ENCODE measurements at places on chromosomes 5 and 9.

GRCh38 chr5:180304016-180304292 is 12.1 kb upstream of the MAPK9 start:
- DNase-seq = no peak

DNA sequence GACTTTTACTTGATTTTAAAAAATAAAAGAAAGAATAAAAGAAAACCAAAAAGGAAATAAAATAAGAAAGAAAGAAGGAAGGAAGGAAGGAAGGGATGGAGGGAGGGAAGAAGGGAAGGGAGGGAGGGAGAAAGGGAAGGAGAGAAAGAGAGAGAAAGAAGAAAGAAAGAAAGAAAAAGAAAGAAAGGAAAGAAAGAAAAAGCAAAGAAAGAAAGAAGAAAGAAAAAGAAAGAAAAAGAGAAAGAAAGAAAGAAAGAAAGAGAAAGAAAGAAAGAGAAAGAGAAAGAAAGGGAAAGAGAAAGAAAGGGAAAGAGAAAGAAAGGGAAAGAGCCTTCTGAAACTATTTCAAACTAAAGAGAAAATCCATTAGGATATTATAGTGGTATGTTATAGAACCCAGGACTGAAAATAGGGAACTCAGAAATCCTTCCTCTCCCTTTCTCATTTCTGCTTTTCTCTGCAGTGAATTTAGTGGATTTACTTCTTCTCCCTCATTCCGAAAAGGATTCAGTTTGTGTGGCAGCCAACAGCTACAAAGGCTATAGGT is 414.7 kb upstream of the CCNG1 start:
- no peak for DNase-seq

DNA sequence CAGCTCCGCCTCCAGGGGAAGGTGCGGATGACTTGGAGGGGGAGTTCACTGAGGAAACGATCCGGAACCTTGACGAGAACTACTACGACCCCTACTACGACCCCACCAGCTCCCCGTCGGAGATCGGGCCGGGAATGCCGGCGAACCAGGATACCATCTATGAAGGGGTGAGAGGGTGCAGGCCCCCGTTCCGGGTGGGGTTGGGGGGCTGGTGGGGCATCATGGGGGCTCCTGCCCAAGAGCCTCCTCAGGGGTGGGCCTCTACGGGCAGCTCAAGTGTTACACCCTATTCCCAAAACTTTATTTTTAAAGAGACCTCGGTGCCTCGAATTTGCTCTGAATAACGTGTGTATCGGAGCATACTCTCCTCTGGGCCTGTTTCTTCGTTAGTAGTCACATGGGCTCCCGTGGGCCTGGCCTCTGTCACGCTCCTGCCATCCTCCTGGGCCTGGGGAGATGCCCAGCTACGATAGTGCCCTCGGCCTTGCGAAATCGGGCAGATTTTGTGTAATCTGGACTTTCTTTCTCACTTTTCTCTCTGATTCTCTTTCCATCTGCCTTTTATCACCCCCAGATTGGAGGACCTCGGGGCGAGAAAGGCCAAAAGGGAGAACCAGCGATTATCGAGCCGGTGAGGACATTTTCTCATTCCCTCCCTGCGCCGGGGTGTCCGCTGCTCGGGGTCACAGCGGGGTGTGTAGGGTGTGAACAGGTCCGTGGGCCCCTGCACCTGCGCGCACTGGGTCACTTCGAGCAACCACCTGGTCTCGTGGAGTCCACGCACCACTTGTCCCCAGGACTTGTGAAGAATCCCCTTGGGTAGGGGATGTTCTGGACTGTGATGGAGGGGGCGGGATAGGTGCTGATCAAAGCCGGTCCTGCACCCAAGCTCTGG is 90.1 kb downstream of the COL5A1 start:
- DNase-seq = no peak

GRCh38 chr5:78243639-78244038 is 50.9 kb downstream of the AP3B1 start:
- no peak for DNase-seq

GRCh38 chr5:179801304-179802206 is 5.1 kb downstream of the MGAT4B start:
- peak; percentile 86 for DNase-seq

DNA sequence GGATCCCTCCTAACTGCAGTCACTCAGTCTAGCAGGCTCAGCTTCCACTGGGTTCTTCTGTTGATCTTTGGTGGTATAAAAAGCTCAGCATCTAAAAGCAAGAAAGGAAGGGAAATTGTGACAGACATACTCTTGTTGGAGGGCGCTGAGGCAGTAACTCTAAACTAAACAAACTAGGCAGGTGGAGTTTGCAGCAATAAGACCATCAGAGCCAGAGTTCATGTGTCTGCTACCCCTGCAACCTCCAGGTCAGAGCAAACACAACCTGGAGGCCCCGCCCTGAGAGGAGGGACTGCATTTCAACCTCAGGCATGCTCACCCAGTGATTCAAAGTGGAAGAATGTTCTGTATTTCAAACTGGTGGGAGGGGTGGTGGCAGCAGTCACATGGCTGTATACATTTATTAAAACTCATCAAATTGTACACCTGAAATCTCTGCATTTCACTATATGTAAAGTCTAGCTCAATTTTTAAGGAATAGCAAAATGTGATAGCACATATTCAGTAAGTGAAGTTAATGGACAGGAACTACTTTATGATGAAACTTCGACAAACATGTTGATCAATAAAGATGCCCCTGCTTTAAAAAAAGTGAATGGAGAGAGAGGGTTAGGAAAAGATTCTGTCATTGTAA is 7.1 kb downstream of the ACTL7A start:
- no peak for DNase-seq

DNA sequence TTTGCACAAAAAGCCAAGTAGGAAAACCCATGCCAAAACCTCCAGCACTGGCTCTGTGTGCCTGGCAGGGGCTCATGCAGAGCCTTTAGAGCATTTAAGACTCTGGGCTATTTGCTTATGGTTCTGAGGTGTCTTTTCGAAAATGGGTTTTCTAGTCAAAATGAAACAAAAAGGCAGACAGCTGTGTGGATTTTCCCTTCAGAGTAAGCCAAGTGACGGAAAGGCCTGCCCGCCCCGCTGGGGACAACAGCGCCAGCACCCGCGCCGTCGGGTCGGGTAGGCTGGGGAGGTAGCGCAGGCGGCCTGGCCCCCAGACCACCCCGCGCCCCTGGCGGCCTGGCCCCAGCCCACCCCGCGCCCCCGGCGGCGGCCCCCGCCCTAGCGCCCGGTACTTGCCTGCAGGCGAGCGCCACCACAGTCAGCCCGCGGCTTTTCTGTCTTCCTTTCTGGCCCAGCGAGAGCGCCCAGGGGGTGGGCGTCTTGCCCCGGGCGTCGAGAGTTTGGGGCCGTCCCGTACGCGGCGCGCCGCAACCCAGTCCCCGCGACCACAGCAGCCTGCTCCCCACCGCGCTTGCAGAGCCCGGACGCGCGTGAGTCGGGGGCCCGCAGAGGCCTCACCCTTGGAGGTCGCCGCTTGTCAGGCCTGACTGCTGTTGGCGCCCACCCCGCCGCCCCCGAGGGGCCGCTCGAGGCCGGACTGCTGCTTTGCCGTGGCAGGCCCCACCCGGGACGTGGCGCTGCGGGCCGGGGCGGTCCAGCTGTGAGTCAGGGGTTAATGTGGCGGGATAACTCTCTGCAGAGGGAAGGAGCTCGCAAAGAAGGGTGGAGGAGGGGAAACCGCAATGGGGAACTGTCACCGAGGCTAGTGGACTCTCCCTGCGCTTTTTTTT is at the start of gene TICAM2:
TSS of gene TICAM2 (minus strand) at position 779 of the 890 bp plus-strand sequence. CDS start 21,223 bp downstream, outside the sequence.
- DNase-seq = peak; percentile 54

- DNase-seq = no peak
Measured at GRCh38 chr5:80976985-80977384, 16.8 kb downstream of the RASGRF2 start.

- DNase-seq = peak; percentile 94
Measured at GRCh38 chr9:121074370-121075250, at the start of gene CNTRL. TSS of gene CNTRL (plus strand) at chr9:121074955. CDS start at chr9:121088327, 13,372 bp downstream.

DNA sequence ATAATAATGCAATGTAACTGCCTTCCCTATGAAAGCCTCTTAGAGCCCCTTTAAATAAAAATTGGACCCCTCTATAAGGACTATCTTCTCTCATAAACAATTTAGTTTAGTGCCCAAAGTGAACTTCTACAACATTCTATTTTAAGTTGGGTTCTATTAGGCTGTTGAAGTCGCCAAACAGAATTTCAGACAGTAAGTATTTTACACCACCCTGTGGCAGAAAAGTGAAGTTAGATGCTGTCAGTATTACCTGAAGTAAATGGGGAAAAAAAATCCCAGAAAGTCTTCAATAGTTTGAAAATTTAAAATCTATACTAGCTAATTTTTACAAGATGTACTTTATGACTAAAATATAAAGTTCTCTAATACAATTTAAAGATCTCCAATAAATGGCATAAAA is 29.5 kb downstream of the CAAP1 start:
- DNase-seq = no peak

- no peak for DNase-seq
Measured at GRCh38 chr9:74322661-74323314, 174.3 kb upstream of the RORB start.

DNA sequence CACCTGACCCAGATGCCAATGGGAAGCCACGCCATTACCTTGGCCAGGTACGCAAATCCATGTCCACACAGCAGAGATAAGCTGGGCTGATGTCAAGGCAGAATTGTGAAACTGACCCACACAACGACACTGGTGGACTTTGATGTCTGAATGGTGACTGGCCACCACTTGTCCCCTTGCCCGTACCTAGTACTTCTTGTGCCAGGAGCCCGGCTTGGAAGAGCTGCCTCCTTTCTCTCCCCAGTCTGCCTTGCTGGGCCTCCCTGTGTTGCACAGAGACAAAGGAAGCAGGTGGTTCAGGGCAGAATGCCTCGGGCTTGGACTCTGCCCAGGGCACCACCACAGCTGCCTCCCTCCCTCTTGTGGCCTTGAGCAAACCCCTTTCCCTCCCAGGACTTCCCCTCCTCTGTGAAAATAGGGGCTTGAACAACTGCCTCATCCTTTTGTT is 23.3 kb downstream of the PTGES2 start:
- DNase-seq = no peak

DNA sequence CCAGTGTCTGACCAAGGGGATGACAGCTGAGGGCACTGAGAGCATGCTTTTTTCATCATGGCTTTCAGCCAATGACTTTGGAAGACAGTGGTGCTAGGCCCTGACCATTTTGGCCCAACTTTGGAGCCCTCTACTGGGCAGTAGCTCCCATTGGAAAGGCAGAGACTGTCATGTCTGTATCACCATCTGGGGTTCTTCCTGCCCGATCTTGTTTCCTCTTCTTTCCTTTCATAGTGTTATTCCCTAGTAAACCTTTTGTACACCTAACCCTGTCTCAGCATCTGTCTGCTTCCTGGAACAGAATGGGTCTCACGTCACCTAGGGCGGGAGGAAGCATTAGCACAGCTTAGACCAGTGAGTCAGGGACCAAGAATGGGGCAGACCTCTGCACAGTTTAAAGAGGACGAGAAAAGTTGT is 97.4 kb upstream of the MAST4 start:
- no peak for DNase-seq

- DNase-seq = no peak
Measured at GRCh38 chr9:882416-882924, 41.0 kb downstream of the DMRT1 start.

DNA sequence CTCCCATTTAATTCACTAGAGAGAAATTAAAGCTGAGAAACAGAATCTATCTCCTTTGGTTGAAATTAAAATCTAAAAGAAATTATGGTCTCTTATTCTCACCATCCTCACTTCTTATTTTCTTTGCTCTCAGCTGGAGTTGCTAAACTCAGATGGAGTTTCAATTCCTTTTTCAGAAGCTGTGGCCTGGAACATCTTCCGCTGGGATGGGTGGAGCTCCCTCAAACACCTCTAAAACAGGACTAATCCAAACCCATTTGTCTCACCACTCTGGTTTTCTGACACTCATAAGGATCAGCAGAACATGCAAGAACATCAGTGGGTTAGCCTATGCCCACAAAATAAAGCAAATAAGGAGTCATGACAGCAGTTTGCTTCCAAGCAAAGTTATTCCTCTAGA is 39.6 kb upstream of the CEP78 start:
- DNase-seq = no peak

- no peak for DNase-seq
Measured at GRCh38 chr5:175743676-175744210, 85.9 kb downstream of the HRH2 start.

- DNase-seq = no peak
Measured at GRCh38 chr9:92964607-92965060, 17.3 kb downstream of the FGD3 start.

GRCh38 chr9:71384343-71384742 is 262.9 kb upstream of the TRPM3 start:
- no peak for DNase-seq

DNA sequence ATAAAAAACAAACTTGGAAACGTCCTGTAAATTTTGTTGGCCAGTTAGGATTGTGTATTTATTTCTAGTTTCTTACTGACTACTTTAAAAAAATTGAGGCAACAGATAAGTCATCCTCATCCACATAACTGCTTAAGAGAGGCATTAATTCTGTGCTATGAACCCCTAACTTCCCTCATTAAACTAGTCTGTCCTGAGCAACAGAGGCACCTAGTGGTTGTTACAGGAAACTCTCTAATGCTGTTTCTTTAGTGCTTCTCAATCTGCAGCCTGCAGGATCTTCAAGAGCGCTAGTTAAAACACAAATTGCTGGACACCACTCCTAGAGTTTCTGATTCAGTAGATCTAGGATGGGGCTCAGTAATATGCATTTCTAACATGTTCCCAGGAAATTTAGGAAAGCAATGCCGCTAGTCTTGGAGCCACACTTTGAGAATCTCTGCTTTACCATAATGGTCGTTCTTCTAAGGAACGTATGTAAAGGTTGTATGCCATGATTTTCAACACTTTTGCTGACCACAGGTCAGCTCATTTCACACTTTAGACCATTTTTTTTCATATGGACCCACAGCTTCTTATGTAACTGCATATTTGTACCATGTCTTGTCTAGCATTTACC is 410.1 kb upstream of the SMARCA2 start:
- DNase-seq = peak; percentile 15

DNA sequence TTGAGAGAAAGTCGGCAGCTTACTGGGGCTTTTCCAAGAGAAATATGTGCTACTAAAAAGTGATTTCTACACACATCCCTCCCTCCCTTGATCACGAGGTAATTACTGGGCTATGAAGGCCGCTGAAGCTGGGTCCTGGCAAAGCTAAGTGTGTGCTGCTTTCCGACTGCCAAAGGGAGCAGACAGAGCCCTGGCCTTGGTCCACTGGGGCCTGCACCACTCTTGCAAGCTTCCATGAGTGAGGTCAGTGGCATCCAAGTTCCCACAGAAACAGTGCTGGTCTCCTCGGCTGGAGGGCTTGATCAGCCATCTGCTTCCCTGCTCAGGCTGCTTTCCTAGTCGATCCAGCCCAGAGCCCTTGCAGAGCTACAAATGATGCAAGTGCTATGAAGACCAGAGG is 154.8 kb upstream of the LHFPL2 start:
- DNase-seq = no peak

DNA sequence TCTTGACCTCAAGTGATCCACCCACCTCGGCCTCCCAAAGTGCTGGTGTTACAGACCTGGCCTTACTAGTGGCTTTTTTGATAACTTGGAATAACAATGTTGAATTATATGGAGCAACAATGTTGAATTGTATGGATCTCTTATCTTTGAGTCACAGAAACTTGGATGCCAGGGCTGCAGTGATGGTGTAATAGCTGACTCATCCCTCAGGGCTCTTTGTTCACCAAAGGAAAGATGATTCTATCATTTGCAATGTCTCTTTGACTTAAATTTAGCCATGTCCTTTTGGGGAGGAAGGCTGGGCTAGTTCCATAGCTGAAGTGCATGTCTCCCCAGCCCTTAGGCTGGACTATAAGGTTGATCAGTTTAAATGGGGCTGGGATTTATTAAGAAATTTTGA is 172.3 kb downstream of the PDZD2 start:
- no peak for DNase-seq

- no peak for DNase-seq
Measured at GRCh38 chr5:144547098-144547499, 376.4 kb downstream of the KCTD16 start.
